ENCODE measurements at places on chromosomes 2 and 18.

DNA sequence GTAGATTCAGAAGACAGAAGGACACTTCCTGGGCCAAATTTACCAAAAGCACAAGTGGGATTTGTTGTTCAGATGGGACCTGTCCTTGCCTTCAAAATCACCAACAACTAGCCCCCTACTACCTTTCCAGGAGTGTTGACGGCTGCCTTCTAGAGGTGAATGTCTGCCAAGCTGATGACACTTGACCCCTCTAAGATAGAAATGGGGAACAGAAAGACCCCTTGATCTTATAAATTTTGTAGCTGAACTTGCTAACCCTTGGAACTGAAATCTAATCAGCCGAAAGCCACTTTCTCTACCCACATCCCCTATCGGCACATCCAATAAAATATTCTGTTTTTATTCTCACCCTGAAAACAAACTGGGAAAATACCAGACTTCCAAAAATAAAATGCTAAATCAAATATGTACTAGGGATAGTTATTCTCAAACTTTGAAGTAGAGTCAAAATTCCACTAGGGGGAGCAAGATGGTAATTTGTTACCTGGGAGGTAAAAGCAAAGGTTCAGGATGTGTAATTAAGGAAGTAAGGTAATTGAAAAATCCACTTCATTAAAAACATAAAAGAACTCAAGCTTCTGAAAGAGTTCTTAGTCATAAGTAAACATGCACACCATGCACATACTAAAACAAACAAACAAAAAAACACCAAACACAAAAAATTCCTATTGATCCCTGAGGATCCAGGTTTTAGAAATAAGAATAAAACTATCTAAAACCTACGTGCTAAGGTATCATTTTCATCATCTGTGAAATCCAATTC is 119.2 kb downstream of the ANKRD44 start:
- no peak for DNase-seq
- peak overlapping the region; percentile 44 for H3K27ac ChIP-seq
- peaks cover 62% of the 10 kb centered on the region for H3K4me1 ChIP-seq
- H3K36me3 ChIP-seq, result peaks cover 23% of the 10 kb centered on the region
- peak overlapping the region; percentile 49 for H3K4me3 ChIP-seq

GRCh38 chr2:177161741-177162460 is 50.7 kb upstream of the HNRNPA3 start:
- no peaks in the 10 kb centered on the region for H3K36me3 ChIP-seq
- peaks cover 9% of the 10 kb centered on the region for H3K4me1 ChIP-seq
- H3K27ac ChIP-seq, result no peak overlapping the region
- DNase-seq, result peak; percentile 29
- no peak overlapping the region for H3K4me3 ChIP-seq

GRCh38 chr2:50335852-50336251 is 696.1 kb downstream of the NRXN1 start:
- H3K4me3 ChIP-seq, result no peak overlapping the region
- no peak for DNase-seq
- no peaks in the 10 kb centered on the region for H3K27me3 ChIP-seq
- H3K27ac ChIP-seq, result no peak overlapping the region
- no peaks in the 10 kb centered on the region for H3K4me1 ChIP-seq

DNA sequence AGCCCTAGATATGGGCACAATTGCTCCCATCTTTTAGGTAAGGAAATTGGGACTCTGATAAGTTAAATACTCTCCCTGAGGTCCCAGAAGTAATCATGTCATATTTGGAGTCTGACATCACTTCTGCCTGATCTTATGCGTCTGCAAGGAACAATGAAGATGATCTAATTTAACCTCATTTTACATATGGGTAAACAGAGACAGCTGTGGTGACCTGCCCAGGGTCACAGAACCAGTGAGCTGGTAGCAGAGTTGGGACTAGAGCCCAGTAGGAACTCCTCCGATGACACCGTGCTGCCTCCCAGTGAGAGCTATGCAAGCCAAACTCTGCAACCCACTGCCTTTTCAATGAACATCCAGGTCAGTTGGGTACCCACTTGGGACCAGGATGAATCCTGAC is 17.8 kb downstream of the CTAGE1 start:
- DNase-seq, result no peak
- no peaks in the 10 kb centered on the region for H3K36me3 ChIP-seq
- no peak overlapping the region for H3K4me3 ChIP-seq
- no peaks in the 10 kb centered on the region for H3K4me1 ChIP-seq

All from effector memory CD8-positive, alpha-beta T cell (primary cell).